Hematopoietic multipotent progenitor cell (in vitro differentiated cells): ENCODE measurements at places on chromosomes 5 and 9.
A peak's percentile ranks its signal among the peaks of the same experiment; 100 is the strongest.

- no peak for DNase-seq
Observed at GRCh38 chr9:89309608-89310474, 1.2 kb upstream of the CKS2 start.

DNA sequence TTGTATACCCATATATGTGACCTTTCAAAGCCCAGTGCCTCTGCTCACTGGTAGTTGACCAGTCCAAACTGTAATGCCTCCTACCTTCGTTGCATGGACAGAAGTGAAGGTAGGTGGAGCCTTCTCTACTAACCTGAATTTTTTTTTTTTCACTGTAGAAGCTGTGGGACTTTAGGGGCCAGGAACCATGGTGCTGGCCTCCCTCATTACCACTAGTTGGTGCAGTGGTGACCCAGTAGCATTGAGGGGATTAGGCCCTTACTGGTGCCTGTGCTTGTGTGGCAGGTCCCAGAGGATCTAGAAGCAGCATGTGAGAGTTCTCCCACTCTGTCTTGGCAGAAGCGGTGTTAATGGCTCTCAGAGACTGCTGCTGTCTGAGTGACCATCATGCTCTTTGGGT is 2.3 kb downstream of the RALGPS1 start:
- DNase-seq: no peak

GRCh38 chr5:15827741-15828140 is 327.8 kb downstream of the FBXL7 start:
- no peak for DNase-seq

DNA sequence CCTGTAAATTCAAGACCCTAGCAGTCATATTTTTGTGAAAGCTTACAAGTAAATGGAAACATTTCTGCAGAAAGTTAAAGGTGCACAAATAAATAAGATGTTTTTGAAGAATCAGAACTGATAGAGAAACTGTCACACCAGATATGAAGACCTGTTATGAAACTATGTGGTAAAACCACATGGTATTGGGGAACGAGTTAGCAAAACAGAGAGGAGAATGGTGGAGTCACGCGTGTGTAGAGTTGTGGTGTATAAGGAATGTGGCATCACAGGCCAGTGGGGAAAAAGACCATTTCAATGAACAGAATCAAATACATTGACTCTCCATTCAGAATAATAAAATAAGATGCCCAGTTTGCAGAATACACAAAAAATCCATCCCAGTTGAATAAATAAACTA is 477.2 kb downstream of the ICE1 start:
- DNase-seq: no peak

- DNase-seq: no peak
Observed at GRCh38 chr9:121434969-121435368, 64.7 kb downstream of the GGTA1 start.

GRCh38 chr5:72479921-72480320 is 27.3 kb downstream of the ZNF366 start:
- no peak for DNase-seq

GRCh38 chr5:3414371-3414770 is 181.3 kb upstream of the IRX1 start:
- no peak for DNase-seq

GRCh38 chr9:136944212-136944518 is 373 bp downstream of the FBXW5 start:
- peak; percentile 58 for DNase-seq

DNA sequence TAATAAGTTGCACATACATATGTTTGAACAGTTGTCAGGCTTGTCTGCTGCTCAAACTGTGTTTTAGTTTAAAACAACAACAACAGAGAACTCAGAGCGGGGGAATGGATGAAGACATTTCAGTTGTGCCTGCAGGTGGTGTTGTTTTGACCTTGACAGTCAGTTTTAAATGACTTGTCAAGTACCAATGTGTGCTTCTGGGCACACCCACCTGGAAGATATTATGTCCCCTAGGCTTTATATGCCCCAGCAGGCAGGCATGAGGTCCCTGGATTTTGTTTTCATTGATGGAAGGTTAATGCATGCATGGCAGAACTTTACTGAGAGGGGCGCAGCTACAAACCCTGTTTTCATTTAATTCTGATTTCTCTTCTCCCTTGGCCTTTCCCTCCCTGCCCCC is 84.6 kb downstream of the AOPEP start:
- DNase-seq: no peak

DNA sequence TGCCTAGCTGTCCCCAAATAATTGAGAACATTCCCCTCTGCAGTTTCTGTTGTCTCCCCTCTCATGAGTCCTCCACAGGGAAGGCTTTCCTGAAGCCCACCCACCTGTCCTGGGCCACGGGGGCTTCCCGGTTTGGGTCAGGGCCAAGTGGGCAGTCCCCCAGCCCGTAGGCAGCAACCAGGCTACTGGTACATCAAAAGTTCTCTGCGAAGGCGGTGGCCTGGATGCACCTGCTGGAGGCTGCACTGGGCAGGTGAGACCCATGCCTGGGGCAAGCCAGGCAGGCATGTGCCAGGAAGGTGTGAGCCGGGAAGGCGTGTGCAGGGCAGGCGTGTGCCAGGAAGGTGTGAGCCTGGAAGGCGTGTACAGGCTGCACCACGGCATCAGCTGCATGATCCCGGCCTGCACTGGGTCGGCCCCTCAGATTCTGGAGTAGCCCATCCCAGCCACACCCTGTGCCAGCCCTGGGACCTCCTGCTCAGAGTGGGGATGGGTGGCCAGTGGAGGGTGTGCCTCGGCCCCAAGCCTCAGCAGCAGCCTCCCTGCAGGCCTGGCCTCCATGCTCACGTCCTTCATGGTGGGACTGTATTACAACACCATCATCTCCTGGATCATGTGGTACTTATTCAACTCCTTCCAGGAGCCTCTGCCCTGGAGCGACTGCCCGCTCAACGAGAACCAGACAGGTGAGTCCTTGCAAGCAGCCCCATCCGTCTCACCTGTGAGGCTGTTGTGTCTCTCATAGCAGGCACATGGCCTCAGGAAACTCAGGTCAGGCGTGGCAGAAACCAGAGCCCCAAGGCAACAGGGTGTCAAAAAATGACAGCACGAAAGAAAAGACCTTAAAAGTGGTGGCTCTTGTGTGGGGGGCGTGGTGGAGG is 8.7 kb downstream of the SLC6A19 start:
- no peak for DNase-seq

- no peak for DNase-seq
Observed at GRCh38 chr9:81476813-81477490, 212.4 kb downstream of the TLE1 start.

DNA sequence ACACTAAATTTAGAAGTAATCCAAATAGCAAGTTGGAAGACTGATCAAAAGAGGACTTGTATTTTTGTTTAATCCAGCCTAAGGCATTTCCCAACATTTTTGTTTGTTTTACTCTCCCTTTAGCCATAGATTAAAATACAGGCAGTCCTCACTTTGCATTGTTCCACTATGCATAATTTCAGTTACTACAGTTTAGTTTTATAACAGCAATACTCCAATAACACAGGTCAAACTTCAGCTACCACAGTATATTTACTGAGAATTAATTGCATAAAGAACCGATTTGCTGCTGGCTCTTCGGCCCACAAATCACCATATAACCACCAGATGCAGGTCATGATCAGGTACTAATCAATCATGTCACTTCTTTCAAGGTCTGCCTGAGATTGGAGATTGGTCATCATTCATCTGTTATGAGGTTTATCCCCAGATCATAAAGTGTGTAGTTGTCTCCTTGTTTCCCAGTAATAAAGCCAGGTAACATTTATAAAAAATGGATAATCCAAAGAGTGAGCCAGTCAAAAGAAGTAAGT is 12.1 kb downstream of the FTMT start:
- DNase-seq: no peak

DNA sequence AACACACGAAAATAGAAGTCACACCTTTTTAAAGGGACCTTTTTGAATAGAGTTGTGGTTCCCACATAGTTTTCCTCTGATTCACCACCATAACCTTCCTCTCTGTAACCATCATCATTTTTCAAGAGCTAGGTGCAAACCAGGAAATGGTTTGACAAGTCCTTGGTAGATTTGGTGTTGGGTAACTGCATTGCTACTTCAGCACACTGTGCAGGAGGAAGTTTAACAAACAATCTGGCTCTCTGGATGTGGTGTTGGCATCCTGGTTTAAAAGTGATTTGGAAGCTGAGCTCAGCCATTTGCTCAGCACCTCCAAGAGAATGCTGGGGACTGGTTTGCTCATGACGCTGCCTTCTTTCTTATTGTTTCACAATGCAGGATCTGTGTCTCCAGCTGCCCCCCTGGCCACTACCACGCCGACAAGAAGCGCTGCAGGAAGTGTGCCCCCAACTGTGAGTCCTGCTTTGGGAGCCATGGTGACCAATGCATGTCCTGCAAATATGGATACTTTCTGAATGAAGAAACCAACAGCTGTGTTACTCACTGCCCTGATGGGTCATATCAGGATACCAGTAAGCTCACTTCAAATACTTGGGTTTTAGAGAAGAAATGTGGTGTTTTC is 213.1 kb downstream of the RFK start:
- DNase-seq: peak; percentile 21

- DNase-seq: no peak
Observed at GRCh38 chr9:106733828-106734380, 129.1 kb upstream of the ZNF462 start.

DNA sequence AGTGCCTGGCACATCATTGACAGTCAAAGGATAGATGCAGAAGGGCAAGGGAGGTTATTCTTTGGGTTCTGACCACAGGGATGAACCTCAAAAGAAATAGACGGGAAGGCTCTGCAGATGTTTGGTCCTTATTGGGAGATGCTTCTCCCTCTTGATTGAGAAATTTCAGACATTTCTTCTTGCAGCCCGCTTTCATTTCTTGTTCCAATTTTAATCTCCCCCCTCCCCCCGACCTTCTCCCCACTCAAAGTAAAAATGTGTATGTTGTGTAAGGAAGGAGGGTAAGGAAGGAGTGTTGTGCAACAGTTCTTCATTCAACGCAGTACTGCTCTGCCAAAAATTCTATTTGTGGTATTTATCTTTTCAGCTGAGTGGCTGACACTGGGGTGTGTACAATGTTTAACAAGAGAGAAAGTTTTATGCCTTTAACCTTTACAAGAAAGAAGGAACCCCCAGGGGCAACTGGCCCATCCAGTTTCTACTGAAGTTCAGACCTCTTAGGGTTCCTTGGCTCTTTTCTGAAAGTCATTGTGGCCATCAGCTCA is 46.3 kb upstream of the TNFSF15 start:
- no peak for DNase-seq

GRCh38 chr5:92328584-92329259 is 945.6 kb upstream of the ARRDC3 start:
- DNase-seq: no peak

- DNase-seq: no peak
Observed at GRCh38 chr9:120985819-120986222, 59.2 kb upstream of the TRAF1 start.

DNA sequence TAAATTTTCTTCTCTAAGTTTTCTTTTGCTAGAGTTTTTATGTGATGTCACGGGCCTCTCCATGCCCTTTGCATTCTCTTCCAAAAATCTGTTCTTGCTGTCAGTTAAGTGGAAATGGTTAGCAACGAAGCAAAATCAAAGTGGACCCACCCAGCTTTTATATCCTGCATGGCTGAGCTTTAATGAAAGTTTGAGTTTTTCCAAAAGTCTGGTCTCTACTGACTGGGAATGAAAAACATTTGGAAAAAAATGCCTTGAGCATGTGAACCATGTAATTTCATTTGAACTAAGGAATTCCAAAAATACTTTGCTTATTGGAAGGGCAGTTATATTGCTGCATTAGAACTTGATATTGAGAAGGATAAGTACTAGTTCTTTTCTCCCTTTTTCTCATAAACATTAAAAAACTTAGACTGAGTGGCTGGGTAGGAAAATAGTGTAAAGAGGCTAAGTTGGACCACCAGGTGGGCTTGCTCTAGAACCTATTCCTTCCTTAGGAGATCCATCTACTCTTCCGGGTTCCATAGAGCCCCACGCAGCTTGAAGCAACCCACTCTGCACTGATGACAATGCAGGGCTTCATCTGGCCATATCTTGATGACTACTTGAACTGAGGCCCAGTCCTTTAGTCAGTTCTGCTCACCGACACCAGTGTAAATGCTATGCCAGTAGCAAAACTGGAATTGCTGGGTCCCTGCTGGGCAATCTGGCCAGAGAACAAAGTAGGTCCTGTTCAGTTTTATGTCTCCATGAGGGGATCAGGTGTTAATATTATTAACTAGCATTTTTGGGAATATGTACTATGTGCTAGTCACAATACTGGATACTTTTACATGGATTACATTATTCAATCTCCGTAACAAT is 17.4 kb upstream of the RIC1 start:
- DNase-seq: no peak

- no peak for DNase-seq
Observed at GRCh38 chr5:126973193-126973592, 57.2 kb downstream of the MARCHF3 start.

DNA sequence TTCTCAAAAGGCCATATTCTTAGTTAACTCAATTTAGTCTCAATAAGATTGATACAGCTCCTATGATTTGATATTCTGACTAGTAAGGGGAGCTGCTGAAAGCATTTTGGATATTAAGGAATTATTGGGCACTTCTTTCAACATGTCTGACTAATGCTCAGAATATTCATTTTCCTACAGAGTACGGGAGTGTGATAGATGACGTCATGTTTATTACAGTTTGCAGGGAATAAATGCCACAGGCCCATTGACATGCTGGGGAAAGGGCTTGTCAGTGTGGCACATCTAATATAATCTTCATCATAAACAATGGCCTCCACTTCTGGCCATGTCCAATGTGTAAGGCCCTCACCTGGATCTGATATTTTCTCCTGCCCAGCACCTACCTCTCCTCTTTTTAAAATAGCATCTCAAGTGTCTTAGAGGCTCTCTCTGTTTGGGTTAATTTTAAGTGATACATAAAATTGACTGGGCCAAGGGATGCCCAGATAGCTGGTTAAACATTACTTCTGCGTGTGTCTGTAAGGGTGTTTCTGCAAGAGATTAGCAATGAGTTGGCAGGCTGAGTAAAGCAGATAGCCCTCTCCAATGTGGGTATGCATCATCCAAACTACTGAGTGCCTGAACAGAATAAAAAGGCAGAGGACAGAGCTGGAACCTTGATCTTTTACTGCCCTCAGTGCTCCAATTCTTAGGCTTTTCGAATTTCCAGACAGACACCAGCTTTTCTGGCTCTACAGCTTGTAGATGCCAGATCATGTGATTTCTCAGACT is 99.3 kb downstream of the SLC24A2 start:
- DNase-seq: no peak

DNA sequence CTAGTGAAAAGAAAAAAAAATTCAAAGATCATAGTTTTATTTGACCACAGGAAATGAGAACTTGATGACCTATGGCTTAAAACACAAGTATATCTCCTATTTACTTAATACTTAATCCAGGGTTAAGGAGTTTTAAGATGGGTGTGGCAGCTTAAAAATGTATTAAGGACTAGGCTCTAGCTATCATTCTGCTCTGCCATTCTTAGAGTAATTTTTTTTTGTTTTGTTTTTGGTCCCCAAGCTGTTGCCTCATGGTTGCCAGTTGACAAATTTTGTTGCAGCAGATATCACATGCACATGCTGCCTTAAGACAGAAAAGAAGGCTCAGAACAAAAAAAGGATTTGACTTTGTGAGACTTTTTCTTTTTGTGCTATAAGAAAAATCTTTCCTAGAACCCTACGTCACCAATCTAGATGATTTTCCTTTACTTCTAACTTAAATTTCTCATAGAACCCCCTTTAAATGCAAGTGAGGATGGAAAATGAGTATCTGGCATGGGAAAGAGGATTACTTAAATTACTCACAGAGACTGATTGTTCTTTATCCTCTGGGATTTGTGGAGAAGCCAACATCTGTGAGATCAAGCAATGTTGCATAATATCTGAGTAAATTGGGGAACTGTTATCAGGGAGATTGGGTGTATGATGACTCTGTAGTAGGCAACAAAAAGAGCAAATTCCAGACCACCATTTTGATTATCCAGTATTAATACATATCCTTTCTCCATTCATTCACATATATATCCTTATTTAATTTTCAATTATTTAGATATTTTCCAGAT is 364.7 kb upstream of the CD180 start:
- DNase-seq: no peak
